Hematopoietic multipotent progenitor cell treated with erythropoietin and hydrocortisone succinate and interleukin-3 and kit ligand, for 4 days (in vitro differentiated cells): ENCODE measurements at places on chromosomes 1 and 21.
A peak's percentile ranks its signal among the peaks of the same experiment; 100 is the strongest.

GRCh38 chr1:18944810-18945209 is 11.7 kb downstream of the IFFO2 start:
- no peak for DNase-seq

GRCh38 chr1:8169364-8170058 is 143.4 kb upstream of the ERRFI1 start:
- peak; percentile 67 for DNase-seq

GRCh38 chr1:17027403-17027802 is 15.7 kb upstream of the ATP13A2 start:
- no peak for DNase-seq

DNA sequence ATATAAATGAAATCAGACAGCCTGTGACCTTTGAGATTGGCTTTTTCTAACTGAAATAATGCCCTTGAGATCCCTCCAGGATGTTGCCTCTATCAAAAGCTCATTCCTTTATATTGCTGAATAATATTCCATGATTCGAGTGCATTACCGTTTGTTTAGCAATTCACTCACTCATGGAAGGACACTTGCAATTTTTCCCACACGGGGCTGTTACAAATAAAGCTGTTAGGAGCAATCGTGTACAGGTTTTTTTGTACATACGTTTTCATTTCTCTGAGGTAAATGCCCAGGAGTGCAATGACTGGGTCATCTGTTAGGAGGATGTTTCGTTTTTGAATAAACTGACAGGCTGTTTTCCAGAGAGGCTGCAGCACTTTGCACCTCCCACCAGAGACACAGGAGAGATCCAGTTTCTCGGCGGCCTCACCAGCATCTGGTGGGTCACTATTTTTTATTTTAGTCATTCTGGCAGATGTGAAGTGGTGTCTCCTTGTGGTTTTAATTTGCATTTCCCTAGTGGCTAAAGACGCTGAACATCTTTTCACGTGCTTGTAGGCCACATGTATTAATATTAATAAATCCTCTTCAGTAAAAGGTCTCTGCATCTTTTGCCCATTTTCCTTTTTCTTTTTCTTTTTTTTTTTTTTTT is 11.0 kb downstream of the PRDM15 start:
- DNase-seq, result no peak

- DNase-seq, result no peak
These were observed 32.7 kb downstream of the TTC39A start for GRCh38 chr1:51297401-51298321.

DNA sequence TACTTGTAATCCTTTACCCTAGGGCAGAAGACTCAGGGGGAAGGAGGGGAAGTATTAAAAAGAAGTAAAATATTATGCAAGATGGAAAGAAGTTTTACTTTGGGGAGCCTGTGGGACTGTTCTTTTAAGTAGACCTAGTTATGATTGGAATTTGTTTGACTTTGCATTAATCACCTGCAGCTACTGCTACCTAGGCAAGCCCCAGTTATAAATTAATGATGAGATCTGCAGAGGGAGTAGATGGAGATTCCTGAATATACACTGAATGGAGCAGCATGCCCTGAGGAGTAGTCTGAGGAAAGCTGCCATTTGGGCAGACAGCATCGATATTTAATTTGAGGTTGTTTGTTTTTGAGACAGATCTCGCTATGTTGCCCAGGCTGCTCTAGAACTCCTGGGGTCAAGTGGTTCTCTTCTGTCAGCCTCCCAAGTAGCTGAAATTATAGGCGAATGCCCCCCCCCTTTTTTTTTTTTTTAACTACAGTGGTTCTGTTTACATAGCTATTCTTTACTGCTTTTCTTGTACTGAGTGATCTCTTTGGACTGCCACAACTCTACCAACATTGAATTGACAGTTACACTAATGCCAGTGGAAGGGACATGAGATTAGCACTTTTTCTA is 81.4 kb upstream of the SERTAD4 start:
- DNase-seq, result no peak

GRCh38 chr1:161849518-161849917 is 83.4 kb downstream of the ATF6 start:
- DNase-seq, result no peak

- DNase-seq, result no peak
These were observed 11.2 kb upstream of the RAP1GAP start for GRCh38 chr1:21680381-21680780.

GRCh38 chr21:39348040-39348354 is 891 bp downstream of the HMGN1 start:
- DNase-seq, result no peak

- DNase-seq, result peak; percentile 45
These were observed 178.6 kb downstream of the RRAGC start for GRCh38 chr1:38680801-38681510.

- peak; percentile 69 for DNase-seq
These were observed 34.0 kb upstream of the BACE2 start for GRCh38 chr21:41133874-41134522.

DNA sequence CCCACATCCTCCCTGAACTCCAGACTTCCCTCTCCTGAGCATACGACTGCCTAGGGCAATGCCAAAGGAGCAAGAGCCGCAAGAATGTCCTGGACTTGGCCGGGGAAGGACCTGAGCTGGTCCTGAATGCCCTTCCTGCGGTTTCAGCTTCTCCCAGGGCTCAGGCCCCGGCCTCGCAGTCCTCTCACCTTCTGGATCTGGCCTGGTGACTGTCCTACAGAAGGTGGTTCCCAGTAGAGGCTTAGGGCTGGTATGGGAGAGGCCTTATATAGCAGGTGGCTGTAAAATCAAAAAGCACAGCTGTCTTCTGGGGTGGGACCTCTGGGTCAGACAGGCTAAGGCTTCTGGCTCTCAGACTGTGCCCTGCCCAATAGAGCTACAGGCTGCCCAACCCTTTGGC is at the start of gene LYPD8:
TSS of gene LYPD8 (minus strand) at position 243 of the 400 bp plus-strand sequence. CDS start 4,678 bp downstream, outside the sequence.
- no peak for DNase-seq

DNA sequence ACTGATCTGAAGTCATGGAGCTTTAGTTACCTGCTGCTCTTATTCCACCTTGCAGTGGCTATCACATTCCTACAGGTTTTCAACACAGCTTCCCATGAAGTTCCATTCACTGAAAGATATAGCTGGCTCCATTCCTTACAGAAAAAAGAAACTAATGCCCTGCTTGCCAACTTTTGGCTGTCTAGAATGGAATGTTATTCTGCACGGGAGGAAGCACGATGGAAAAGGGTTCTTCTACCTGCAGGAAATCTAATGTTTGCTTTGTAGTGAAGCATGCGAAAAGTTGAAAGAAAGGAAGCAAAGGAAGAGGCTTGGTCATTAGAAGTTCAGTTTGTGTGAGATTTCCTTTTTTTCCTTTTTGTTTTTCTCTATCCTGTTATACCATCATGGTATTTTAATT is 32.6 kb downstream of the GIPC2 start:
- no peak for DNase-seq

GRCh38 chr1:37453647-37454046 is 20.7 kb upstream of the ZC3H12A start:
- no peak for DNase-seq

DNA sequence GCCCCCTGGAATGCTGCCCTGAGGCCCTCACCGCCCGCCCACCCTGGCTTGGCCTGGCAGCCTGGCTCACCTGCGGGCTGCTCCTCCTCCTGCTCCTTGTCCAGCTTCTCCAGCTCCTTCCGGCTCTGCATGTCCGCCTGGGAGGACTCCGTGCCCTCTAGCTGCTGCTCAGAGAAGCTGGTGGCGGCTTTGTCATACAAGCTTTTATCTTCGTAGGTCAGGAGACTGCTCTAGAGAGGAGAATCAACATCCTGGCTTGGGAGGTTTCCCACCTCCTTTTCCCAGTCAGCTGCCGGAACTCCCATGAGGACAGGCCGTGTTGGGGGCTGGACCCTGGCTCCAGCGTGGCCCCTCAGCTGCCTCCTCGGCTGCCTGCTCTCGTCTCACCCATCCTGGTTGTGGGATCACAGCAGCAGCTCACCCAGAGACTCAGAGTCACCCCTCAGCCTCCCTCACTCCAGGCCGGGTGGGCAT is 36.6 kb upstream of the TMEM52 start:
- no peak for DNase-seq

- DNase-seq, result no peak
These were observed 141.3 kb downstream of the TNR start for GRCh38 chr1:175602026-175602585.

- DNase-seq, result no peak
These were observed 354.6 kb downstream of the MATN1 start for GRCh38 chr1:30368651-30369240.

DNA sequence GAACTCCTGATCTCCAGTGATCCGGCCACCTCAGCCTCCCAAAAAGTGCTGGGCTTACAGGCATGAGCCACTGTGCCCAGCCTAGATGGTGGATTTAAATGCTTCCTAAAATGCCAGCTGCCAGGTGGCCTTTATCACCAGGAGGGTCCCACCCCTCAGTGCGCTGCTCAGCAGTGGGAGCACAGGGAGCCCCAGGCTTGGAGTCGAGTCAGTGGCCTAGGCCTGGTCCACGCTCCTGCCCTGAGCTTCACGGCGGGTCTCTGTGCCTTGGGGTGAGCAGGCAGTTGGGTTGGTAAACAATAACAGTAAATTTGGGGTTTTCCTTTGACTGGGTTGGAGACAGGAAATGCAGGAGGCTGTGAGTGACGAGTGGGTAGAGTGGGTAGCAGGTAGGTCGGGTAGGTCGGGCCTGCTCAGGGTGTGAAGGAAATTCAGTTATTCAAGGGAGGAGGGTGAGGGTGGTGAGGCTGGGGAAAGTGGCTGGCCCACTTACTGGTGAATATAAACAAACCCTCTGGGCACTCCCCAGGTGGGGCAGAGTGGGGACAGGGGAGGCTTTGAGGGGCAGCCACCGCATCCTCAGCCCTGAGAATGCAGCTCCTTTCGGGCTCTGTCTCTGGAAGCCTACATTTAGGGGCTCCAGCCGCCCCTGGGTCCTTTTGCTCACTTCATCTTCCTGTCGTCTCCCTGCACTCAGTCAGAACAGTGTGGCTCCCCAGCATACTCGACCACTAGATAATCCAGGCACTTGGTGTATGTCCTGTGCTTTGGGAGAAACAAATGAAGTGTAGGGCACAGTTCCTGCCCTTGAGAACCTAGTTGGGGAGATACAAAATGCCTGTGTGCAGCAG is 33.5 kb upstream of the IL19 start:
- no peak for DNase-seq

- peak; percentile 95 for DNase-seq
These were observed 11.9 kb upstream of the CPLANE2 start for GRCh38 chr1:16248603-16249516.

DNA sequence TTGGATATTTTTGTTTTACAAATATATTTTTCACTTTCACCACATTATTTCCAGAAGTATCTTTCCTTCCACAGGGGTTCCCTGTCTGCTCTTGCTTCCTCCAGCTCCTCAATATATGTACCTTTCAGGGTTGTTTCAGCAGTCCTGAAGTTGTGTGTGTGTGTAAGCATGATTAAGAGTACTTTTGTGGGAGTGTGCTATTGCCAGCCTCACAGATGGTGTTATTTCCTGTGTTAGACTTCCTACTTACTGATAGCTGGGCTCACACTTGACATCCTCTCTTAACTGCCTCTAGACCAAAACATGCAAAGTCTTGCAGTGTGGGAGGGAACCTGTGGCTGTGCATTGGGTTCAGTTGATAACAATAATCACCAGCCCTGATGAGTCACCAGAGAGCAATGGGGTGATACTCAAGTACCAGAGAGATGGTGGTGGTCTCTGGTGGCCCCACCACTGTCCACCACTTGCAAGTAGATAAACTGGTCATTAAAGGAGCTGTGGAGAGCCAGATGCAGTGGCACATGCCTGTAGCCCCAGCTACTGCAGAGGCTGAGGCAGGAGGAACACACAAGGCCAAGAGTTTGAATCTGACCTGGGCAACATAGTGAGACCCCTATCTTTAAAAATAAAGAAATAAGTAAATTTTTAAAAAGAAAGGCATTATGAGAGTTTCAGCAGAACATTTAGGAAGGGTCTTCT is 126.7 kb downstream of the NR5A2 start:
- peak; percentile 98 for DNase-seq

DNA sequence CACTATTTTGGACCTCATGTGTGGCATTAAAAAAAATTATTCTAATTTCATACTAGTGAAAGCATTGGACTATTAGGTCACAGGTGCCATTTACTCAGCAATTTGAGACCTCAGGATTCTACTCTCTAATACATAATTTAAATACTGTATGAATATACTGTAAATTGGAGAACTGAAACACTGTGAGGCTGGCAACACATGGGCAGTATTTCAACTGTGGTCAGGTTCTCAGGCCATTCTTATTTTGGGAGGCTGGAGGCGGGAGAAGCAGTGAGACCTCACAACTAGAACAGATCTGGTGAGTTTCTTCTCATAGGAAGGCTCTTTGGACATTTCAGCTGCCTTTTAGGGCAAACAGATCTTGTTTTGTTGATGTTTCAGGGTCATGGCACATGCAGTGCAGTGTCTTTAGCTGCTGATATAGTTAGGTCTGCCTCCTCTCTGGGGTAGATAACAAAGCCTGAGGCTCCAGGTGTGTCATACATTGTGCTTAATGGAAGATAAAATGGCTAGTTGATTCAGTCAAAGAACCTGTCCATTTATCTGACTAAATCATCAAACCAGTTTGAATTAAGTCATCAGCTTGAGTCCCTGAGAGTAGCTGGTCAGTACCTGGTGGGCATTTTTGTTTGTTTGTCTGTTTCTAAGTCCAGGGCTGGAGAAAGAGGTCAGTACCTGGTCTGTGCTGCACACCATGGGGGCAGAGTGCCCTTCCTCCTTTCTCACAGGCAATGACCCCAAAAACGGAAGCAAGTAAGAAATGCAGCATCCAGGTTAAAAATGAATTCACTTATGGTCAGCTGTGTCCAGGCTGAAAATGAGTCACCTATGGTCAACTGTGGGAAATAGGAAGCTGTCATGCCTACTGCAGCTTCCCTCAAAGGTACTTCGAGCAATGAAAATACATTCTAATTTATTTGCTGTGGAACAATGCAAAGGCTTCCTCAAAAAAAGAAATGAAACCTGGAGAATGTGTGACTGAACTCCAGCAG is 216.2 kb downstream of the SDCCAG8 start:
- DNase-seq, result peak; percentile 30

DNA sequence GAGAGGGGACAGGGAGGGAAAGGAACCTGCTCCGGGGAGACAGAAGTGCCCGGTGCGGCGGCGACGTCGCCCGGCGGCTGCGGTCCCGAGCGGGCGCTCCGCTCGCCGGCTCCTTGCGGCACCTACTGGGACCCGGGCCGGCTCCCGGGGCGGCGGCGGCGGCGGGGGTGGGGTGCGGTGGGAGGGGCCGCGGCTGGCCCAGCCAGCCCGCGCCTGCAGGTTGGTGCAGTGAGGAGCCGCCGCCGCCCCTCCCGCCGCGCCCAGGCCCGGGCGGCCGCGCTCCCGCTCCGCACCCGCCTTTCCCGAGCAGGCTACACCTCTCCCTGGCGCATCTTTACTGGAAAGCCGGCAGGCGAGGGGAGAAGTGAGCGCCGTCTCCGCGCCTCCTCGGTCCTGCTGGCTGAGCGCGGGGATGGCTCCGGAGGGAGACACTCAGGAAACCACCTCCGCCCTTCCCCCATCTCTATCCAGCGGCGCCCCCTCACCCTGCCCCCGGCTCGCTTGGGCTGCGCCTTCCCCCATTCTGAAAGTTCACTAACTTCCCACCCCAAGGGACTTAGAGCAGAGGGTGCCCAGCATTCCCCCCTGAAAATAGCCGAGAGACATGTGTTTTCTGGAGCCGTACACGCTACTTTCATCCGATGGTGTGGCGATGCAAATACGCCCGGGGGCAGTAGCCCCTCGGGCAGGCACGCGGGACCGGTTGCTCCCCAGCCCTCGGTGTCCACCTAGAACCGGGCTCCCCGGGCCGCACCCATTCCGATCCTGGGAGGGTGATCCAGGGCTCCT is at the start of gene PLD5:
TSS of gene PLD5 (minus strand) at position 127 of the 789 bp plus-strand sequence.
- DNase-seq, result peak; percentile 3
